Foreskin keratinocyte (primary cell): ENCODE measurements at places on chromosomes 7 and 10.

DNA sequence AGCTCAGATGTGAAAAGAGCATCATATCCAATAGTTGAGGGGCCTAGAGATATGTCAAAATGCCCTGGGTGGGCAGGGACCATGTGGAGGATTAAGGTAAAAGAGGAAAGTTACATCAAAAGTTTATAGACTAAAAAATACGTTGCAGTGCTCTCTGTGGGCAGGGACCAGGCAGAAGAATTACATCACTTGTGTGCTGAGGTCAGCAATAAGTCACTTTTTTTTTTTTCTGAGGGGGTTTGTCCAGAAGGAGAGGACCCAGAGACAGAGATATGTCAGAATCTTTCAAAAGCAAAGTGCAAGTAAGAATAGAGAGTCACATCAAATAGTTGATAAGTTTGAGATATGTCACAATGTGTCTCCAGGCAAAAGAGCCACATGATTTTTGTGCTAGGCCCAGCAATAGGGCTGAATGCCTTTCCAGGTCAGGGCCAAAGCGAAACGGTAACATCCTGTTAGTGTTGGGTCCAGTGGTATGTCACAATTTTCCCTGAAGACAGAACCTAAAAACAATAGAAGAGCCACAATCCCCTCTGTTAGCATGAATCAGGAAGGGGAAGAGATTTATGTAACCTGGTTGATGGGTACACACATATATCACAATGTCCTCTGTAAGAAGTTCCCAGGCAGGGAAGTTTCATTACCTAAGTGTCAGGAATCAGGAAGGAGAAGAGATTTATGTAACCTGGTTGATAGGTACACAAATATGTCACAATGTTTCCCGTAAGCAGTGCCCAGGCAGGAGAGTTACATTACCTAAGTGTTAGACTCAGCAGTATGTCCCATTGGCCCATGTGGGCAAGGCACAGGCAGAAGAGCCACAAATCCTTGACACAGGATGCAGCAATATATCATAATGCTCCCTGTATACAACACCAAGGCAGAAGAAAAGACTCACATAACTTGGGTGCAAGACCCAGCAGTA, 28.1 kb upstream of the ZNF107 start:
- no peak for DNase-seq

GRCh38 chr7:119288416-119288815, 984.6 kb upstream of the KCND2 start:
- no peak for DNase-seq

GRCh38 chr7:25624833-25625232, 396.5 kb upstream of the NPVF start:
- DNase-seq: no peak

- DNase-seq: no peak
These were observed 397.8 kb upstream of the NRP1 start for GRCh38 chr10:33732161-33732680.

DNA sequence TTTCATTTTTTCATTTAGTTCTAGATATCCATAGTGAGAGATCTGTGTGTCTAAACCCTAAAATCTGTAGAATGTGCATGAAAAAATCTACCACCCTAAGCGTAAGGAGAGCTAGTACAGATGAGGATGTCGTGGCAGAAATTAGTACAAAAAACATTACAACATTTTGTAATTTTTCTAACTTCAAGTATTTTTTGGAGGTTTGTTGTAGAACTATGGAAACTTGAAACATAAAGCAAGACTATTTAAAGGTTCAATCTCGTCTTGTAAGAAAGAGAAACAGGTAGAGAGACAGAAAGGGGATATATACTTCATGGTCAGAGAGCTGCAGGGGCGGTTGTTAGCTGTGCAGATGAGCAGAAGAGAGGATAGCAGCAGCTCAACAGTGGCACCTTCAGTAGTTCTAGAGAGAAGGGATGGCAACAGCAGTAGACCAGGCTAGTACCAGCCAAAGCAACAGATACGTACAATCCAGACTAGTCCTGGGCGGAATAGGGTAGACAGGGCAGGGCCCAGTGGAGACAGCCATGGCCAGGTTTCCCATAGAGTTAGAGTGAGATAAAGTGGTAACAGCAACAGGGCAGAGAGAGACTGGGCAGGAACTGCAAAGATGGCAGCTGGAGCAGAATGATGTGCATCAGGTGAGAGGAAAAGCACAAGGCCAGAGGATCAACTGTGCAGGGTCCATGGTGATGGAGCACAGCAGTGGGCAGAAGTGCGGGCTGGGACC, 145.2 kb downstream of the FRMD4A start:
- DNase-seq: peak; percentile 98

DNA sequence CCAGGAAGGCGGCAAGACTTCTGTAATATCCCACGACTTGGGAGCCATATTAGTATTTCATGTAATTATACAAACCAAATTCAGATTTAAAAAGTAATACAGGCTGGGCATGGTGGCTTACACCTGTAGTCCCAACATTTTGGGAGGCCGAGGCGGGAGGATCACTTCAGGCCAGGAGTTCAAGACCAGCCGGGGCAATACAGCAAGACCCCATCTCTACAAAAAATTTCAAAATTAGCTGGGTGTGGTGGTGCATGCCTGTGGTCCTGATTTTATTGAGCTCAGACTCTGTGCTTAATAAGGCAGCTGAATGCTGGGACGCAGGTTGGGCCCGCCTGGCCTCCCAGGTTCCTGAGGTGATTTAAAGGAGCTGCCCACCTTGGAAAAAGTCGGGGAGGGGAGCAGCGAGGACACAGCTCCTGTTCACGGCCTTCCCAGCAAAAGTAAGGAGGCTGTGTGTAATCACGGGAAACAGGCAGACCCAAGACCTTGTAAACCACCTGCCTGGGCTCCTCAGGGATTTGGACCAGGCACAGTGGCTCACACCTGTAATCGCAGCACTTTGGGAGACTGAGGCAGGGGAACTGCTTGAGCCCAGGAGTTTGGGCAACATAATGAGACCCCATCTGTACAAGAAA, 93.0 kb upstream of the DNAAF5 start:
- no peak for DNase-seq

- DNase-seq: peak; percentile 61
These were observed 48.7 kb downstream of the EPC1 start for GRCh38 chr10:32298075-32298812.

- DNase-seq: no peak
These were observed 122.6 kb downstream of the FAM107B start for GRCh38 chr10:14652067-14652466.
